ENCODE measurements at places on chromosomes 7 and 10. TPM values are rescaled to one million over a fixed set of nuclear protein-coding genes. Genes with fewer than 3 reads are reported as not detected.

The MMD2 gene
- not detected for total RNA-seq

The ASB15 gene
- total RNA-seq, result not detected

The GTPBP10 gene
- total RNA-seq, result 17.5 TPM

The DHX32 gene
- 19.7 TPM for total RNA-seq

The ELFN1 gene
- total RNA-seq, result 0.59 TPM

The MOGAT3 gene
- not detected for total RNA-seq

Data from bronchus fibroblast of lung (primary cell).